Natural killer cell (primary cell): ENCODE measurements at places on chromosomes 2 and 18.

DNA sequence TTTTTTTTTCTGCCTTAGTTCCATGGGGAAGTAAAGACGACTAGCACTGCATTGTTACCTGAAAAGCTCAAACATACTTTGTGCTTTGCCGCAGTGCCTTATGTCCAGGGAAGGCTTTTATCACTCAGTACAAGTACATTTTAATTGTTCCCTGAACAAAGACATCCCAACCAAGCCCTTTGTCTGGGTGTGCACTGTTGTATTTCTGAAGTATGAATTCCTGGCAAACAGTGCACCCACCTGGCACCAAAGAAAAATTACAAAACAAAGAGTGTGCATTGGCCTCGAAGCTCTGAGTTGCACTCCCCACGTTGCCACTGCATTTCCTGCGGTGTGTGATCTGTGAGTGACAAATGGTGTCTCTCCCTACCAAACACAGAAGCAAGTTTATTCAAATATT lies 858.5 kb upstream of the PIK3C3 start:
- no peak for DNase-seq

DNA sequence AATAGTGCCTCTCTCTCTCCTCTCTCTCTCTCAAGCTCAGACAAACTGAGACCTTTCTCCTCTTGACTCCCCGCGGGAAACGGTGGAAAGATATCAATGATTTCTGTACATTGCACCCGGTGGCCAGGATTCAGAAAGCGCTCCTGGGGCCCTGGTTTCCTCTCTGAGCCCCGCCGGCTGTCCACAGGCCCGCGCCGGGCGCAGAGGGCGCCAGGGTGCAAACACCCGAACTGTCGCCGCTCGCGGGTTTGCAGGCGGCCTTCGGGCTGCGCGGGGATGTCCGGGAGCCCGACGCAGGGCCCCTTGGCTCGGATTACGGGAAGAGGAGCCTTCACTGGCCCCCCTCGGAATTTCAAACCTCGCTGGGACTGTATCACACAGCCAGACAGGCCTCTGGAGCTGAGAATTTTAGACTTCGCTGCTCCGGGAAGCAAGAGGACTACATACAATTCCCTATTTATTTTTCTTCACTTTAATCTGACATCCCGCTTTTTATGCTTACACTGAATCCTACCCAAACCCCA lies 5.2 kb upstream of the EN1 start:
- no peak for DNase-seq

- no peak for DNase-seq
These were observed 317.8 kb upstream of the FANCL start for GRCh38 chr2:58558881-58559280.

GRCh38 chr2:163401481-163401880 lies 334.3 kb downstream of the FIGN start:
- DNase-seq, result no peak

- DNase-seq, result no peak
These were observed 678.0 kb downstream of the RNF144A start for GRCh38 chr2:7595206-7595605.

- DNase-seq, result no peak
These were observed at the start of gene DLGAP1 for GRCh38 chr18:4455113-4455811. Gene DLGAP1 (minus strand): TSS chr18:4455307.

- no peak for DNase-seq
These were observed 164.4 kb downstream of the TNS1 start for GRCh38 chr2:217838409-217838831.

- DNase-seq, result no peak
These were observed 3.5 kb downstream of the IMP4 start for GRCh38 chr2:130346041-130346740.

- DNase-seq, result peak; percentile 2
These were observed 47.8 kb upstream of the REG3G start for GRCh38 chr2:78977661-78978145.

DNA sequence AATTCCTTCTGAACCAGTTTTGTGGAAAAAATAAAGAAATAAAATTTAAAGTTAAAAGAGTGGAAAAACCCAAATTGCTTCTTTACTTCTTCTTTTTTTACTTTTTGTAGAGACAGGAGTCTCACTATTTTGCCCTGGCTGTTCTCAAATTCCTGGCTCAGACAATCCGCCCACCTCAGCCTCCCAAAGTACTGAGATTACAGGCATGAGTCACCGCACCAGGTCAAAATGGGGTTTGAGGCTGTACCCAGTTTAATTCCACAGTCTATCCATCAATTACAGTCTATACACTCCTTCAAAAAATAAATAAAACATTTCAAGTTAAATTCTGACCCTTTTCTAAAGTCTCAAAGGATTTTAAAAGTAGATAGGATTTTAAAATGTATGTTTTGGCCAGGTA lies 120.3 kb downstream of the FAM161A start:
- DNase-seq, result no peak

DNA sequence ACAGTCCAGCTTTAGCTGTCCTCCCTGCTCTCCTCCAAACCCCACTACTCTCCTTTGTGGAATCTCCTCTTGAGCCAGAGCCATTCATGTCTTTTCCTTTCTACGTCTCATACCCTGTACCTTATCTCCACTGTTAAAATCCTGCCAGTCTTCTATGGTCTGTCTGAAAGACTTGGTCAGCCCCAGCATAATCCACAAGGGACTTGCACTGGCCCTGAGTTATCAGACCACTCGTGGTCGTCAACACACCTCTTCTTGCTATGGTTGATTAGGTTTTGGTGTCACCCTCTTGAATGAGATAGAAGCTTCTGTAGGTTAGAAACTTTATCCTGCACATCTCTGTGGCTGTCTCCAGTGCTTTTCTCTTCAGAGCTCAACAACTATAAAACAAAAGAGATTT lies 56.8 kb downstream of the MYO1B start:
- no peak for DNase-seq

DNA sequence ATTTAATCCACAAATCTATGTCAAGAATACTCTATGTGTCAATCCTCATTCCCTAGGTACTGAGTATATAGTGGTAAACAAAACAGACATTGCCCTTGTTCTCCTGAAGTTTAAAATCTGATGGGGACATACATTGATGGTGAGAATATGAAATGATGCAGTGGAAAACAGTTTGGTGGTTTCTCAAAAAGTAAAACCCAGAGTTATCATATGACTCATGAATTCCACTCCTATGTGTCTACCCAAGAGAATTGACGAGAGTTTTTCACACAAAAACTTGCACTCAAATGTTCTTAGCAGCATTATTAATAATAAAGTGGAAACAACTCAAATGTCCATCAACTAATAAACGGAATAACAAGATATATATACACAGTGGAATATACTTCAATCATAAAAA lies 586.7 kb downstream of the CCDC85A start:
- DNase-seq, result no peak

GRCh38 chr2:146080925-146081324 lies 1561.0 kb upstream of the ZEB2 start:
- no peak for DNase-seq

- peak; percentile 72 for DNase-seq
These were observed 8.3 kb downstream of the OSR1 start for GRCh38 chr2:19349911-19350677.
